Activated T-cell treated with anti-CD3 and anti-CD28 coated beads for 4 hours (primary cell): ENCODE measurements at places on chromosomes 4 and X.

- DNase-seq, result no peak
Measured at GRCh38 chr4:80053140-80053910, 19.7 kb downstream of the ANTXR2 start.

GRCh38 chrX:19350941-19351384 is 7.2 kb downstream of the PDHA1 start:
- DNase-seq, result no peak

DNA sequence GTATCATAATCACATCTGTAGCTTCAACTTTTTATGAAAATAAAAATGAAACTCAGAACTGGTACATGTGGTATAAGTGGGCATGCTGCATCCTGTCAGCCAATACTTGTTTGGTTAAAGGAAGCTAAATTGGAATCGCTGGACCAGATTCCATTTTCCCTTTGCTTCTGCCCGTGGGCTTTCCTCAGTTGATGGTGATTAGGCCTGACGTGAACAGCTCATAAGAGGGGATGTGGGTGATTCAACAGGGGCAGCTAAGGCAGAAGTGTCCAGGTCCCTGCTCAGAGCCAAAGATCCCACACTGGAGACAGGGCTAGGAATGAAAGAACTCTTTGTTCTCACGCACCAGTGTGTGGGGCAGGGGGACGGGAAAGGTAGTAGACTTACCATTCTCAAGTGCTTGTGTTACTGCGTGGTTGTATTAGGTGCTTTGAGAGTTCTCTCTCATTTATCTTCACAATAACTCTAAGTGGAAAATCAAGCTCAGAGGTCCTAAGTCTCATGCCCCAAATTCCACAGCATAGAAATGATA is 63.2 kb upstream of the GUCY1A1 start:
- no peak for DNase-seq

GRCh38 chr4:17058916-17059741 is 160.7 kb upstream of the LDB2 start:
- no peak for DNase-seq

DNA sequence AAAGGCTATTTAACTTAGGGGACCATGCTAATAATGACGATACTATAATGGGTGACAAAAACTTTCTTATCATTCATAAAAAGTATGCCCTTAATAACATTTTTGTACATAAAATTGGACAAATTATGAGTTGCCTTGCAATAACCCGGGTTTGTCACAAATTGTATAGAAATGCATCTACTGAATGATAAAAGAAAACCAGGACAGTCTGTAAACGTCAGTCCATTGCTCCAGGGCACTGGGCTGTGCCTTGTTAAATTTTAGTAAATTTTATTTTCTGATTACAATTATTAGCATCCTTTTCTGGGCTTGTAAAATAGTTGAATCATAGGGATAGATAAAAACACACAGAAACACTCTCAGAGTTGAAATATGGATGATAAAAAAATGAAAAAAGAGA is 778.3 kb downstream of the RAPGEF2 start:
- no peak for DNase-seq

GRCh38 chr4:75724867-75725724 is 719 bp downstream of the USO1 start:
- DNase-seq, result peak; percentile 24

- DNase-seq, result no peak
Measured at GRCh38 chr4:94714365-94715160, 43.2 kb upstream of the BMPR1B start.

GRCh38 chrX:123181233-123181914 is 2.7 kb upstream of the GRIA3 start:
- no peak for DNase-seq

- no peak for DNase-seq
Measured at GRCh38 chr4:41258783-41259182, 2.1 kb downstream of the UCHL1 start.
